Activated T-helper 1 cell treated with anti-CD3 and anti-CD28 coated beads, Interleukin-12 subunit alpha, Interleukin-12 subunit beta, Interleukin-2, Interleukin-4 antibody, amounts not matched to agents 30 ng/mL and 10 ng/mL and 1 ng/mL, durations not matched to agents 14 hours and 24 hours and 36 hours (primary cell): ENCODE measurements at places on chromosomes 7 and 10.
A peak's percentile ranks its signal among the peaks of the same experiment; 100 is the strongest.

DNA sequence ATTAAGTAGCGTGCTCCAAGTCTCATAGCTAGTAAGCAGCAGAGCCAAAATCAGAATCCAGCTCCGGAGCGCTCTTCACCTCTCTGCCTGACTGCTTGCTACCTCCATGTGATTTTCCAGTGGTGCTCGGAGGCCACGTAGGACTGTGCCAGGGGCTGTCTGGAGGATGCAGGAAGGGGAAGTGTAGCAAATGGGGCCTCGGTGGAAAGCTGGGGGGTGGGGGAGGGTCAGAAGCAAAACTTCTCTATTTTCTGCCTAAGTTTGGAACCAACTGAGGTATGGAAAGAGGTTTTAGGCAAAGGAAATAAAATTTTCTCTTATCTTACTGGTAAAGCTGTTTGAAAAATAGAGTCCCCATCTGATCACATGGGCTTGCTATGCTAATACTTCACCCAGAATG lies 108.7 kb downstream of the TBXAS1 start:
- DNase-seq = no peak

- no peak for DNase-seq
These were observed 133.8 kb downstream of the CPEB3 start for GRCh38 chr10:92156874-92157773.

DNA sequence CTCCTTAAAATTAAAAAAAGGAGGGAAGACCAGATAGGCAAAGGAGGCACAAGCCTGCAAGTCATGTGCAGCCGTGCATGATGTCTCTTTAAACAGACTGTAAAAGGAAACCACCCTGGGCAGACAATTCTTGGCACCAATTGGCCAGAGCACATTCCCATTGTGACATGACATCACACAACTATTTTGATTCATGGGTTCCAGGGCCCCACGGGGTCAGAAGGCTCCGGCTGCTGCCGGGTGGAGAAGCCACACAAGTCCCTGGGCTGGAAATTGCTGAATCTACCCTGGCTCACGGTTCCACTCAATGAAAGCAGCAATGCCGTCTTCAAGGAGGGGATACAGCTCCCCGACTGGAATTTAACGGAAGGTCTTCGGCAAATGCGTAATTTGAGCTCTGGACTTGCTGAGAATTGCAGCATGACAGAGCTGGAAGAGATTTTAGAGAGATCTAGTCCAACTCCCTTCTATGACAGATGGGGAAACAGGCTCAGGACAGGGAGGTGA lies 140.5 kb downstream of the PRKAG2 start:
- DNase-seq = no peak

DNA sequence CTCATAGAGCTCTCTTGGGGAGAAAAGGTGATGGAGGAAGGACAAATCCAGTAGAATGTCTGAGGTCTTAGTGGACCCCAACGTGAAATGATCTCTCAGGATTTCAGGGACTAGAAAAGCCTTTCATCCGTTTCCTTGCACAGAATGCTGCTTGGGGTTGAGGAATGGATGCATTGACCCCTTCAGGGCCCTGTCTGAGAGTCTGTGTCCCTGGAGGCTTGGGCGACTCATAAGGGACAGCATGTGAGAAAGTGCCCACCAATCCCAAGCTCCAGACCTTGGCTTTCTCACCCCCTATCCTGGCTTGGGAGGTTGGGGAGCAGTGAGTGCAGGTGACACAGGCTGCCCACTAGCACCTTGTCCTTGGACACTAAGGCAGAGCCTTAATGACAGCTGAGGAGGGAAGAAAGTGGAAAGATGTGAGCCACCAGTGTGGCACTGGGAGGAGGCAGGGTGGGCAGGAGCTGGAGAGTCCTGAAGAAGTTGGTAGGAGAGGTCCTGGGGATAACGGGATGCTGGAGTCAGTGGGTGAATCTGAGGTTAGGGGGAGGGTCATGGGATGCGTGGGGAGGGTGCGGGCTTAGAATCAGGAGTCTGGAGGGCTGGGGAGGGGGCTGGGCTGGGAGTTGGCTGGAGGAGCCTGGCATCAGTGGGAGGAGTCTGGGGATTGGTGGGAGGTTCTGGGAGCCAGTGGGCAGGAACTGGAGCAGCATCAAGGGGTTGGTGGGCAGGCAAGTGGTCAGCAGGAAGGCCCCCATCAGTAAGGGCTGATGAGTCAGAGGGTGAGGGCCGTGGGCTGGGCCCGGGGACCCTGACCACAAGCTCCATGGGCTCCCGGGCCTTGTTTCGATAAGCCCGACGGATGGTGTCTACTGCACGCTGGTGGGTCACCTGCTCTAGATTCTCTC lies 8.6 kb downstream of the LZTS2 start:
- DNase-seq = no peak

GRCh38 chr7:31054608-31055278 lies 2.6 kb downstream of the ADCYAP1R1 start:
- no peak for DNase-seq

GRCh38 chr10:22437620-22438588 lies 92.6 kb downstream of the SPAG6 start:
- no peak for DNase-seq

- DNase-seq = no peak
These were observed 13.7 kb upstream of the ZNF777 start for GRCh38 chr7:149474309-149475120.

GRCh38 chr7:133157045-133157444 lies 75.2 kb upstream of the CHCHD3 start:
- no peak for DNase-seq

DNA sequence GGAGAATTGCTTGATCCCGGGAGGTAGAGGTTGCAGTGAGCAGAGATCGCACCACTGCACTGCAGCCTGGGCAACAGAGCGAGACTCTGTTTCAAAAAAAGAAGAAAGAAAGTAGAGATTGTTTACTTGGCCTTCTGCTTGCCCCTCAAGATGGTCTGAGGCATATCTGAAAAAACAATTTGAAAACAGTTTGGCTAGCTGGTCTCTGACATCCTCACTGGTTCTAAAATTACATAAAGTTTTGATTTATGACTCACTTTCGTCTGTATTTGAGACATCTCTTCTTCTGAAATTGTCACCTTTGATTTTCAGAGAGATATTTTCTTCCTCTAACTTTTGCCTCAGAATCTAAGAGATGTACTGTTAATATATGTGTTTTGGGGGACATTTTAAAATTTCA lies 49.6 kb upstream of the HELLS start:
- DNase-seq = no peak

GRCh38 chr10:23293145-23293724 lies 51.4 kb downstream of the C10orf67 start:
- DNase-seq = no peak

DNA sequence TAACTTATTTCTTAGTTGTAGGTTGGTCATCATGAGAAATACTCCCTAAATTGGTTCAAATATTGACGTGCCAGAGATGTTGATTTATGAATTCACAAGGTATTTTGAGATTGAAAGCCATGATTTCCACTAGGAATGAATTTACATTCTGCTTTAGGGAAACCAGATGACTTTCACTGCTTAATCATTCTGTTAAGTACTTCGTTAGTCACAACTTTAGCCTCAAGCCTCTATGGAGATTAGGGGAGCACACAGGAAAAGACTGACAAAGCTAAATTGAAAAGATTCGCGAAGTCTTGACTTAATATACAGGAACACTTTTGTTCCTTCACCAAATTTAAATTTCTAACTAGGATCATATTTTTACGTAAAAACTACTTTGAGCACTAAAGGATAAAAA lies 250.4 kb upstream of the CACNA2D1 start:
- DNase-seq = no peak

- no peak for DNase-seq
These were observed at the start of gene HMX2 for GRCh38 chr10:123147635-123148413. HMX2 (plus strand) TSS chr10:123148136; CDS start chr10:123148379, 243 bp downstream.

GRCh38 chr7:20083781-20084180 lies 133.4 kb downstream of the MACC1 start:
- no peak for DNase-seq

GRCh38 chr10:76286536-76286935 lies 855.1 kb downstream of the LRMDA start:
- DNase-seq = no peak

DNA sequence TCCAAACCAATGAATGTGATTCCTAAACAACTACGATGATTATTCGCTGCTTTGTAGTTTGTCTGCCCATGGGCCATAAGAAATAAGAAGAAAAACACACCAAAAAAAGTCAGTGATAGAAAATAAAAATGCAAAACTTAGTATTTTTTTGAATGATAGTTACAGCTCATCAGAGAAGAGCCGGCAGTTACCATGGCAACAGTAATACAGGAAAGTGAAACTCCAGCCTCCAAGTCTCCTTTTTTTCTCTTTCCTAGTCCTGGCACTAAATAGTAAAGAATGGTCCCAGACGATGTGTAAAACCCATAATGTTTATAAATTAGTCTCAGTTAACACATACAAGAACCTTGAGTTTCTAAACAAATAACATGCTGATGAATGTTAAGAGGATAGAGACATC lies 21.6 kb upstream of the LHFPL3 start:
- no peak for DNase-seq

DNA sequence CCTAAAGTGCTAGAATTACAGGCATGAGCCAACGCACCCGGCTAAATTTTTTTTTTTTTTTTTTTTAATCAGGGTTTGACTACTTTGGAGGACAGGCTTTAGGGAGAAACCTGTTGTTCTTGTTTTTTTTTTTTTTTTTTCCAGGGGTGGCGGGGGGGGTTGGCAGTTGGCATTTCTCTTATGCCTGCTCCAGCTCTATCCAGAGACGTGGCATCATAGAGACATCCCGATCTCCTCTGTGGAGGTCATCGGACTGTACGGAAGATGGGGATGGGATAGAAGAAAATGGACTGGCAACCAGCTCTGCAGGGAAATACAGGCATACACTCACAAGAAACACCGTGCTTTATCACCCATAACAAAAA lies 130.8 kb downstream of the PRPF18 start:
- no peak for DNase-seq

DNA sequence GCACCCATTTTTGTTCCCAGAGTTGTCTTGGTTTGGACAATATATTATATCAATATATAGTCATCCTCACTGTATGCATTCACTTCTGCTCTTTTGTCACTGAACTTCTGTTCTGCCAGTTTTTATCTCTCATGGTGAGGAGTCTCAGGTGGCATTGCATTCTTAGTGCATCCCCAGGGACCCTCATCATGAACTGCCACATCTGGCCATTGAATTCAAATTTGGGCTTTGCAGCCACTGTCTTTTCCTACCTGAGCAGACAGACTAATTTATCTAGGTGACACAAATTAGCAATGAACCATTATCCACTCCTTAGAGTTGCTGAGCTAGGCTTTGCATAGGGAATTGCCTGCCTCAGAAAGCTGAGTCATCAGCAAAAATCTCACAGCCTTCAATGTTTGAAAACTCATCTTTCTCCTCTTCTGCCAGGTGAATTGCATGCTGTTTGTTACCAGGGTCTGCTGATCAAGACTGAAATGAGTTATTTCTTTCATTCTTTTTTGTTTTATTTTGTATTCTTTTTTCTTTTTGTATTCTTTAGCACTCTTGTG lies 316.8 kb upstream of the MTPN start:
- no peak for DNase-seq

- DNase-seq = peak; percentile 94
These were observed at the start of gene GTPBP4 for GRCh38 chr10:987870-988666. GTPBP4 (plus strand) TSS chr10:988434; CDS start chr10:988480, 46 bp downstream.

GRCh38 chr10:86413046-86413728 lies 46.6 kb upstream of the GRID1 start:
- no peak for DNase-seq

DNA sequence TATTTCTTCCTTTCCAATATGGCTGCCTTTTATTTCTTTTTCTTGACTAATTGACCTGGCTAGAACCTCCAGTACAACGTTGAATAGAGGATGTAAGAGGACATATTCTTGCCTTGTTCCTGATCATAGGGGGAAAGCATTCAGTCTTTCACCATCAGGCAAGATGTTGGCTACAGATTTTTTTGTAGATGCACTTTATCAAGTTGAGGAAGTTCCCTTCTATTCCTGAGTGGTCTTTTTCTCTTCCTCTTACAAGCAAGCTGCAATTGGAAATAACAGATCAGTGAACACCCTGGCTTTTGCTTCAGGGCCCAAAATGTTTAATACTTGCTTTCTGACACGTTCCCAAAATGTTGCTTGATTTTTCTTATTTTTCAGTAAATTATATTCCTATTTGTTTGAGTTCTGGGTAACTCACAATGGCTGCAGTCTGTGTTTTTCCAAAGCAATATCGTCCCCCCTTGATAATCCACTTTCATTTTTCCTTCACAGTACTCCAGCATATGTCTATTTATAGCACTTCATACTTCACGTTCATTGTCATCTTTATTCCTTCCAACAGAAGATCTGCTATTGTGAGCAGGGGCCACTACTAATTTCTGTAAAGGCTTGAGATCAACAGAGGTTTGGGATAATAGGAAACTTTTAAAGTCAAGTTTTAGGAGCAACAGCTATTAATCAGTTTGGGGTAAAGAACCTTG lies 11.7 kb downstream of the CPEB3 start:
- DNase-seq = no peak

- peak; percentile 94 for DNase-seq
These were observed at the start of gene ZNF33B for GRCh38 chr10:42638055-42638820. ZNF33B (minus strand) TSS chr10:42638570; CDS start chr10:42636928, 1,642 bp downstream.

DNA sequence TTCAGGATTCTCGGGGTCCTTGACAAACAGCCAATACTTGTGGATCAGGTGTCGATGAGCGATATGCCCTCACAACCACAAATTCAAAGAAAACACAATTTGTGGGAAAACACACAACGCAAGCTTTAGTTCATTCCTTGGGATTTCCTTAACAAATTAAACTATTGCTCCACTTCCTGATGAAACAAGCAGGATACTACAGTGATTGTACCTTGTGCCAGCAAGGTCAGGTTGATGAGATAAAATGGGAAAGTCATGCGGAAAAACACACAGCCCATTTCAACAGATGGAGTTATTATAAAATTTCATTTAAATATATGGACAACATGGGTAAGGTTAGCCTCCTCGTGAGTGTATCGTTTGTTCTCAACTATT lies 8.8 kb upstream of the RHOBTB1 start:
- DNase-seq = no peak

GRCh38 chr7:11726001-11726793 lies 105.8 kb downstream of the THSD7A start:
- no peak for DNase-seq

- DNase-seq = no peak
These were observed 39.4 kb downstream of the FAM241B start for GRCh38 chr10:69669409-69669808.

DNA sequence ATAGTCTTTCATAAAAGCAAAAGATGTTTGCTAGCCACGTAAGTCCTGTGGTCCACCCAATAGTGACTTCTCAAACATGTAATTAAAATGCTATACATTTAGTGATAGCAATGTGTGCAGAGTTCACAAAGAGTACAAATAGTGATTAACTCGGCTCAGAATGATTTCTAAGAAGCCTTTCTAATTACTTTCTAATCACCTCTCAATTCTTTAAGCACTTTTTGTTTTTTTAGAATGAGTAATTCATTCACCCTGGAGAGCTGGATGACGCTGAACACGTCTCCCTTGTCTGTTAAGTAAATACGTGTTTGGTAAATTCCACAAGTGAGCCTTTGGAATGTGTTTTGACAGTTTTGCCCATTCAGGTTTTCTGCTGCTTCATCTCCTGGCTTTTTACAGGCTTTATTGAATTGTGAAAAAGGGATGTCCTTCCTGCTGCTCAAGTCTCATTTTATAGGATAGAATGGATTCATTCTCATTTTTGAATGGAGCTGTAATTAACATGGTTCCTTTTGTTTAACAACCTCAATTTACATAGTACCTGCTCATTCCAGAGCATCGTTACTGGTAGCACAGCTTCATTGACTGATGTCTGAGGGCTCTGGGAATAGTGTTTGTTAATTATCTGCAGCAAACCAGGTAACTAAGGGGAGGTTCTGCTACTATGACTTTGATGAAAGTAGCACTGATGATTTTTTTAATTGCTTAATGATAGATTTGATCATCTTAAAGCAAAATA lies 212.1 kb downstream of the VTI1A start:
- DNase-seq = no peak

- no peak for DNase-seq
These were observed 41.6 kb upstream of the KCNMA1 start for GRCh38 chr10:77679217-77679616.
